ENCODE measurements at places on chromosomes 1 and 21. TPM values are rescaled to one million over a fixed set of nuclear protein-coding genes. Genes with fewer than 3 reads are reported as not detected.

Gene C1orf167
- not detected for total RNA-seq

Gene KRTAP6-1
- not detected for total RNA-seq

Gene KCNE2
- total RNA-seq = not detected

- no peak overlapping the region for H3K27ac ChIP-seq
- no peak for DNase-seq
- H3K36me3 ChIP-seq = no peaks in the 10 kb centered on the region
- no peaks in the 10 kb centered on the region for H3K4me1 ChIP-seq
- H3K4me3 ChIP-seq = no peak overlapping the region
Observed at GRCh38 chr1:61358770-61359455, 276.6 kb downstream of the NFIA start.

DNA sequence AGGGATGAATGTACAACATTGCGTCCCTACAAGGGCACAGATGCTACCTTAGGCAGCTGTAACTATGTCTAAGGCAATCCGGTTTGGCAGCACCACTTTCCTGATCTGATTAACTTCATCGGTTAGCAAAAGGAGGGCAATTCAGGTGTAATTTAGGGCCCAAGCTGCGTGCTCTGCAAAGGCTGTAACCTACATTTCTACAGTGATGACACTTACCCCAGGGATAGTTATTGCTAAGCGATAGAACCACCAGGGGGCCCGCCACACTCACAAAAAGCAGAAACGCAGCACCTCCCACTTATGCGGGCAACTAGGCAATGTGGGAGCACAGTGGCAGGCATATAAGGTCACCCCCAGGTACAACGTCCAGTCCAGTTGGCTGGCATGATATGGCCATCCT lies 113.5 kb downstream of the GDAP2 start:
- H3K27me3 ChIP-seq = no peaks in the 10 kb centered on the region
- H3K4me3 ChIP-seq = no peak overlapping the region
- H3K4me1 ChIP-seq = peaks cover 6% of the 10 kb centered on the region

DNA sequence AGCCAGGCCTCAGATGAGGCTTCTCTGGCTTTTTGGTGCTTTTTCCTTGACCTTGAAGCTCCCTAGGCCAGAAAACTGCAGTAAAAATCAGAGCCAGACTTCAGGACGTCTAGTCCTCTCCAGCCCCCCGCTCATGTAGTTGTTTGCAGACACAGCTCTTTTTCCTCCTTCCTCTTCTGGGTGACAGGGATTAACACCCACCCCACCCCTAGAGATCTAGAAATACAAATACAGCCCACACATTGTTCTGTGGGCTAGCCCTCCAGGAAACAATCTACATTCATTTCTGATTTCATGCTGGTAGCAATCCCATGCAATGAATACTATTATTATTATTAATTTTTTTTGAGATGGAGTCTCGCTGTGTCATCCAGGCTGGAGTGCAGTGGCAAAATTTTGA lies 9.9 kb upstream of the CLSTN1 start:
- no peaks in the 10 kb centered on the region for H3K36me3 ChIP-seq
- peaks cover 5% of the 10 kb centered on the region for H3K4me1 ChIP-seq
- no peaks in the 10 kb centered on the region for H3K27me3 ChIP-seq
- H3K4me3 ChIP-seq = no peak overlapping the region

DNA sequence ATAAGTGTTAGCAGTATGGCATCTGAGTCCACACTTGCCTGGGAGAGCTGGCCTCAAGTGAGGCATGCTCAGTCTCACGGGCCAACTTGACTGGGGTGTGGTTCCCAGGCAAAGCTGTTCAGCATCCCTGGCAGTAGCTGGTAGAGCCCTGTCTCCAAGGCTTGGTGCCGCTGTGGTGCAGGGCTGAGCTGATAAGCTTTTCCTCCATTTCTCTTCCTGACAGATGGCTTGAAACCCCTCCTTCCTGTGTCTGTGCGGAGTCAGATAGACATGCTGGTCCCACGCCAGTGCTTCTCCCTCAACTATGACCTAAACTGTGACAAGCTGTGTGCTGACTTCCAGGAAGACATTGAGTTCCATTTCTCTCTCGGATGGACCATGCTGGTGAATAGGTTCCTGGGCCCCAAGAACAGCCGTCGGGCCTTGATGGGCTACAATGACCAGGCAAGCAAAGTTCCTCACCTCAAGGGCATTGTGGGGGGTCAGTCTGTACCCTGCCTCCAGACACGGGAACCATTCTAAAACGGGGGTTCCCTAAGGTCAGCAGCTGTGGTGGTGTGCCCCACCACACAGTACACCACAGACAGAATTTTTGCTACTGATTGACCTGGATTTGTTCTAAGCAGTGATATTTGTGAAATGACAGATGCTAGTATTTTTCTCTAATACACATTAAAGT lies 13.7 kb upstream of the MIIP start:
- no peak overlapping the region for H3K4me3 ChIP-seq
- H3K4me1 ChIP-seq = no peaks in the 10 kb centered on the region
- DNase-seq = no peak
- H3K27ac ChIP-seq = no peak overlapping the region
- peaks cover 85% of the 10 kb centered on the region for H3K36me3 ChIP-seq

- no peaks in the 10 kb centered on the region for H3K27me3 ChIP-seq
- no peak overlapping the region for H3K4me3 ChIP-seq
- no peak for DNase-seq
- H3K4me1 ChIP-seq = peaks cover 44% of the 10 kb centered on the region
- no peaks in the 10 kb centered on the region for H3K36me3 ChIP-seq
- no peak overlapping the region for H3K27ac ChIP-seq
Observed at GRCh38 chr1:47561523-47562007, 123.7 kb downstream of the FOXD2 start.

Data from SJCRH30 (cell line).